Common myeloid progenitor, CD34-positive (primary cell): ENCODE measurements at places on chromosomes 4 and X.

- DNase-seq: no peak
These were observed 2585.3 kb downstream of the ARAP2 start for GRCh38 chr4:33658971-33659370.

- no peak for DNase-seq
These were observed 568.6 kb downstream of the RPA4 start for GRCh38 chrX:97452283-97452682.

- no peak for DNase-seq
These were observed 38.9 kb downstream of the TRIML1 start for GRCh38 chr4:188177997-188178675.

GRCh38 chrX:86369847-86370630, 221.8 kb downstream of the DACH2 start:
- DNase-seq: no peak

- peak; percentile 82 for DNase-seq
These were observed 11.2 kb upstream of the BCOR start for GRCh38 chrX:40108959-40109287.

DNA sequence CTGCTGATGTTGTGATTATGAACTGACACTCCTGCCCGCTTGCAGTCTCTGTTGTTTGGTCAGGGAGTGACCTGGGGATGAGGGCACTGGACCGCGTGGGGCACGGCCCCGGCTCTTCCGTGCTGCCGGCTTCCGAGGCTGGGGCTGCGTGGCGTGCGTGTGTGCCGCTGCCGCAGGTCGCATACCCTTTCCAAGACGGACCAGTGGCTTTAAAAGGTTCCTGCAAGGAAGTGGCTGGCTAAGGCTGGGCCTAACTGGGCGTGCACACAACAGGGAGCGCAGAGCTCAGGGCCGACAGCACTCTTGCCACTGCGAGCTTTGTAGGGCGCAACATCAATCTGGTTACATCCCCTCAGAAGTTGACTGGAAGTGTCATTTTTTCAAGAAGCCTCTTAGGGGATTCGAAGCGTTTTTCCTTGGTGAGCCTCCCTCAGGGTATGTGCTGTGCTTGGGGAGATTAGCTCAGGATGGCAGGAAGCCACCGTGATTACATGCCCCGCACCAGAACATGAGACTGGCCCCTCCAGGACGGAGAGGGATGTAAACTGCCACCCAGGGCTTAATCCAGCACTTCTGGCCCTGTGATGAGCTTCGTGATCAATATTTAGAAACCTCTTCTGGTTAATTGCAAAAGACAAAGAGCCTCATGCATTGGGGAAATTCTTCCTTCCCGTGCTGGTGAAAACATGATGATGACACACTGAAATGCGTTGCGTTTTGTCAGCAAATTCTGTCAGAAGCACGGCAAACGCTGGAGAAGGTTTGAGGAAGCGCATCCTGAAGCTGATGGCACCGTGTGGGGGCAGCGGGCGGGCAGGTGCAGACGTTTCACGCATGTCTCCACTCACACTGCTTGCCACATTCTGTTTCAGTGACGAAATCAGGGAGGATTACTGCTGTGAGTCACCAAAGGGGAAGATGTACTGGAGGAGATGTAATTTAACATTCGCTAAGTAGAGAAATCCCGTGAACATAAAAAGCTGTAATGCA, 11.1 kb downstream of the MAEA start:
- DNase-seq: no peak

DNA sequence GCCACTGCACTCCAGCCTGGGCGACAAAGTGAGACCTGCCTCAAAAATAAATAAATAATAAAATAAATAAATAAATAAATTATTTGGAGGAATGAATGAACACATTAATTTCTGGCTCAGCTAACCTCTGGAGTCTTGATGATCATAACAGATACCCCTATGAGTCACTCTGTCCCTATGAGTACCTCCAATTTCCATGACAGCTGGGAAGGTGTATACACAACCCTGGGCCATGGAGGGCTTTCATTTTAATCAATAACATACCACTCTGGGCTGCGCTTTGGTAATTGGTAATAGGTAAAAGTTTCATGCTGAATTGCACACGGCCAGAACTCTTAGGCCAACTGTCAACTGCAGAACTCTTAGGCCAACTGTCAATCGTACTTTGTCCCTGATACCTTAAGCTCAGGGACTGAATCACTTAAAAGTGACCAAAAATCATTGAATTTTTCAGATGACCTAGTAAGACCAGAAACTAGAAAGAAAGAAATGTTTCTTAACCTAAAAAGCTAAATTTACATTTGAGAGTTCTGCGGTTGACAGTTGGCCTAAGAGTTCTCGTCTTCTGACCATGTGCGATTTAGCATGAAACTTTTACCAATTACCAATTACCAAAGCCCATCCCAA, 112.4 kb downstream of the ATP11C start:
- DNase-seq: no peak

DNA sequence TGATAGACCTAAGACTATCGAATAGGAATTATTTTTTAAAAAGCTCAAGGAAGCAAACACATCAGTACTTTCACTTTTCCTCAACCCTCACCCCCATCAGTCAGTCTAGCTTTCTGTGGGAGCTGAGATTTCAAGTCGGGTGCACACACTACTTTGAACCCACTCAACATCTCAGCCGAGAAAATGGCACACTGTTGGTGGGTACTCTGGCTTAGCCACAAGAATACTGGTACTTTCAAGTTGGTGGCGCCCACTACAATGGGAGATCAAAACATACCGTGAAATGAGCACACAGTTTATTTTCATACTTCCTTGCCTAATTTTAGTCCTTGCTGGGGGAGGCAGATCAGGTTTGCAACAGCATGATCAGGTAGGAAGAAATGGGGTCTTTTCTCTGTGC, 10.2 kb downstream of the CD40LG start:
- DNase-seq: no peak

GRCh38 chrX:8044947-8045346, 117.7 kb upstream of the PNPLA4 start:
- DNase-seq: no peak

DNA sequence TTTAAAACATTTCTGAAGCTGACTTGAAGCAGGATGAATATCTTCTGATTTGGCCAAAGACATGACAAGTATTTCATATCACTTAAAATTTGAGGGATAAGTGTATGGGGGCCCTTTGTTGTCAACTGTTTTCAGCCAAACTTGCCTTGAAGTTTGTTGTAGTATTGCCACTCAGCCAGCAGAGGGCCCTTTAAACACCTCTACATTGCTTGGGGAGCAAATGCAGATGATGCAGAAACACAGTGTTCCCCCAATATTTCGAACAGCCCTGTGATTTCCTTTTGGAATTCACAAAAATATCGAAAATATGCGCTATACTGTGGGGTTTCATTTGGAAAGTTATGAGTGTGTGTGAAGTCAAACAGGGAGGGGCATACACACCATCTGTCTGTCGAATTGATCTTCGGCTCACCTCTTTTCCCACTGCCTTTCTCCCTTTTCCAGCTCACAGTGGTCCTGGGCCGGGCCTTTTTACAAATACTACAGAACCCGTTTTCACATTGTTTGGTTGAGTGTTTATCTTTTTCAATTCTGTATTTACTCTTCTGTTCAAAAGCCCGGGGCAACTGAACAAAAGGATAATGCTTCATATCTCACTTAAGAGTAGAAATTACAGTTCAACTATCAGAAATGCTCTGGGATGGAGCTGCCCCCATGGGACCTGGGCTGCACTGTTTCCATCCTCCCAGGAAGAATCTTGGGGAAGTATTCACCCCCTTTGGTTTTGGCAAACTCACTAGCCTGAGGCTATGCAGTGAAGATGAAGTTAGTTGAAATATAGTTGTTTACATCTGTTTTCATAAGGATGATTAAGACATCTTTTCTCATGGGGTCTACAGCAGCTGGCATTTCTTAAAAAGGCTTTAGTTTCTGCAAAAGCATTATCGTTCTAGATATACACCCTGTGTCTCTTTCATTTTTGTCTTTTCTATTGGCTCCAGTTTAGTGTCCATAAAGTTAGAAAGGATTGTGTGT, 137.6 kb downstream of the EGF start:
- DNase-seq: peak; percentile 63

DNA sequence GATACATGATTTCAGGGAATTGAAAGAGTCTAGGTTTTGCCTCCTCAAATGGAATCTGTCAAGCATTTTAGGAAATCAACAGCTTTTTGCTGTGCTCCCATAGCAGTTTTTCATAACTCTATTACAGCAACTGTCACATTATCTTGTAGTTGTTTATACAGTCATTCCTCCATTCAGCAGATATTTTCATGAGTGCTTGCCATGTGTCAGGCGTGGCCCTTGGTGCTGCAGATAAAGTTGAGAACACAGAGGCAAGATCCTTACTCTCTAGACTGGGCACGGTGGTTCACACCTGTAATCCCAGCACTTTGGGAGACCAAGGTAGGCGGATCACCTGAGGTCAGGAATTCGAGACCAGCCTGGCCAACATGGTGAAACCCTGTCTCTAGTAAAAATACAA, 67.3 kb downstream of the MCUB start:
- no peak for DNase-seq

GRCh38 chr4:28015996-28016395, 1155.4 kb downstream of the STIM2 start:
- no peak for DNase-seq

DNA sequence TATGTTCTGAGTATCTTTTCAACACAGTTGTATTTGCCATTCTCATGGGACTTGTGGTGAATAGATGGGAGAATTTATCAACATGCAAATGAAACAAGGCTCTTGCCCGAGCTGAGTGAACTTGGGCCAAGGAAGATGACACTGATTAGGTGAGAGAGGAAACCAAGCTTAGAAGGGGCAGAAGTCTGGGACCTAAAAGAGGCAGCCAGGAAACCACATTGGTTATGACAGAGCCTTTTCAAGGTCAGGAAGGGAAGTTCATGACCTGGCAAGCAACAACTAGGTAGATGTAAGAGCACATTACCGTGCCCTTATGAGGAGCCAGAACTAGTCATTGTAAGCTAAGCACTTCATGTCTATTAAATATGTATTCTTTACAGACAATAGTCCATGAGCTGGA, 590.3 kb downstream of the PACRGL start:
- no peak for DNase-seq

DNA sequence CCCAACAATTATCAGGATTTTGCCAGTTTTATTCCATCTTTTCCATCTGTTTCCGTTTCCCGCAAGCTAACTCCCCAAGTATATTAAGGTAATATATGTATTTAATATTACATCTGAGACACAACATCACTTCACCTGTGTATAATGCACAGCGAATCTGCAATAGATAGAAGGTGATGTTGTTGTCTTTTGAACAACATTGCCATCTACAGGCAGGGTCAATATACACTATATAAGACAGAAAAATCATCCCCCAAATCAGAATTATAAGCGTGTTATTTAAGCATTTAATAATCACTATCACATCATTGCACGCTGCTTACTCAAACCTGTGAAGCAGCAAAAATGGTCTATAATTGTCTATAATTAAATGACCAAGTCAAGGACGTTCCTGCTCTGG, 1115.5 kb downstream of the NLGN4X start:
- DNase-seq: peak; percentile 56

DNA sequence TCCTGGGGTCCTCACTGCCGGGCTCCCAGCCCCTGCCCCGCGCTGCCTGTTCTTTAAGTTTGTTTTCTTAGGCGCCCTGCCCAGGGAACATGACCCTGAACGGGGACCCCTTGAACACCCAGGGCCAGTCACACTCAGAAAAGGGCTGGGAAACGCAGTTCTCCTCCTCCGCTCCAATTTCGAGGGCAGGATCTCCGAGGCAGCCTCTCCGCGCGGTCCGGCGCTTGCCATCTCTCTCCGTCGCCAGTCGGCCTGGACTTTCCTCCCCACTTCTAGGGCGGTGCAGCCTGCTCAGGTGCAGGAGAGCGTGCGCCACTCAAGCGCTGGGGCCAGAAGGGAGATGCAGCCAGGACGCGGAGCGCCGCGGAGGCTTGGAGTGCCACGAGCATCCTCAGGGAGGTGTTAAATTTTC, 9.9 kb downstream of the PRDM8 start:
- no peak for DNase-seq

- DNase-seq: no peak
These were observed 3.2 kb downstream of the LRRC66 start for GRCh38 chr4:52016981-52017380.

- DNase-seq: peak; percentile 39
These were observed 720 bp upstream of the STK26 start for GRCh38 chrX:132022198-132022966.

- peak; percentile 89 for DNase-seq
These were observed 378 bp upstream of the RPS6KA6 start for GRCh38 chrX:84188320-84188834.

GRCh38 chr4:177596035-177596434, 153.8 kb upstream of the AGA start:
- no peak for DNase-seq

- peak; percentile 77 for DNase-seq
These were observed 36.8 kb upstream of the REST start for GRCh38 chr4:56870946-56871345.

- DNase-seq: no peak
These were observed 65.6 kb downstream of the POLR2B start for GRCh38 chr4:57044279-57044678.

- no peak for DNase-seq
These were observed 8.5 kb upstream of the CCSER1 start for GRCh38 chr4:90118527-90119195.
